ENCODE measurements at places on chromosomes 2 and 18.

DNA sequence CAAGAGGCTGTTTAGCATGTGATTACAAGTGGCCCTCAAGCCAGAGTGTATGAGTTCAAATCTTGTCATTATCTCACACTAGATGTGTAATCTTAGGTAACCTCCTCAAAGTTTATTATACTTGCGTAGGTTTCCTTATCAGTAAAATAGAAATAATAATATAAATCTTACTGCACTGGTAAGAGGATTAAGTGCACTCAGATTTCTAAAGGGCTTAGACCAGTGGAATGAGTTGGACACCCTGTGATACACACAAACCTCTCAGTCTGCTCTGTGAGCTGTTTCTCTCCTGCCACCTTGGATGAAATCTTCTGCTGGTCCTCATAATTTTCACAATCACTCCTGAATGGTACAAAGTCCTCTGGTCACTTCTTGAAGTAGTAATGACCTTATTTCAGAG, 145.4 kb upstream of the ZNF516 start:
- no peak for DNase-seq

- DNase-seq: peak; percentile 45
Observed at GRCh38 chr2:174176898-174177297, 71.4 kb downstream of the OLA1 start.

DNA sequence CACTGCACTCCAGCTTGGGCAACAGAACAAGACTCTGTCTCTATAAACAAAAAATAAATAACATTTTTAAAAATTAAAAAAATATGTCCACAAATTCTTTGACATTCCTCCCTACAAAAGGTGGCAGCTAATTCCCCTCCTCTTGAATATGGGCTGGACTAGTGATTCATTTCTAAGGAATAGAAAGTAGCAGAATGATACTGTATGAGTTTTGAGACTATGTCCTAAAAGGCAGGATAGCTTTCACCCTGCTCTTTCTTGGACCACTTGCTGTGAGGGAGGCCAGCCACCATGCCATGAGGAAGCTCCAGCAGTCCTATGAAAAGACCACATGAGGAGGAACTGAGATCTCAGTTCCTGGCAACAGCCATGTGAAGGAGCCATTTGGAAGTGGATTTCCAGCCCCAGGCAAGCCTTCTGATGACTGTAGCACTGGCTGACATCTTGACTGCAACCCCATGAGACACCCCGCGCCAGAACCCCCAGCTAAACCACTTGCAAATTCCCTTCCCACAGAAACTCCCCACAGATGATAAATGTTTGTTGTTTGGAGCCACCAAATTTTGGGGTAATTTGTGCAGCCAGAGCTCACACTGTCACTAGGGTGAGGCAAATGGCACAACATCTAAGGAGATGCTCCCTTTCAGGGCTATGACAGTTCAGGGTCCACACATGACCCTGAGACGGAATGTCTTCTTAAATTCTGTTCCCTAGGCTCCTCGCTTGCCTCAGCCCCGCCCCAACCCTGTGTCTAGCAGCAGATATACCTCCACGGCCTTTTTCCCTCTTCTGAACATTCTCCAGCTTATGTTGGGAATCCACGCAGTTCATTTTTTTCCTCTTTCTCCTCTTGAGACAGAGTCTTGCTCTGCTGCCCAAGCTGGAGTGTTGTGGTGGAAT, 17.1 kb upstream of the ATOH8 start:
- DNase-seq: no peak

DNA sequence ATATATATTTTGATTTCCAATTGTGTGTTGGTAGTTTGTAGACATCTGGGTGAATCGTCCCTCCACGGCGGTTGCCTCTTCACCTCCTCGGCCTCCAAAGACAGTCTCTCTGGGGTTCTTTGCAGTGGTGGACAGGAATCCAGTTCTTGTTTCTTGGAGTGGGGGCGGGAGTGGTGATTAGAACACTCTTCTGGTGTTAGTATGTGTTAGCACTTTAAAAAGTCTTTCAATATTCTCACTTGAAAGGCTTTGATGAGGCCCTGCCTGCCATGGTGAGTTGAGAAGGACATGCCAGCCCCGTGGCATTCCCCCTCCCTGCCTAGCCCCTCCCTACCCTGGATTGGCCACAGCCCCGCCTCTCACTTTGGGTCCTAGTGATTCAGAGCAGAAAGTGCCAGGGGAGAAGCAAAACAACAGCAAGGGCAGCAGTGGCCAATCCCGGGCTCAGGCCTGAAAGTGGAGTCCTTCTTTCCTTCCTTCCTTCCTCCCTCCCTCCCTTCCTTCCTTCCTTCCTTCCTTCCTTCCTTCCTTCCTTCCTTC, 316.8 kb upstream of the HS6ST1 start:
- DNase-seq: no peak

- DNase-seq: peak; percentile 15
Observed at GRCh38 chr2:54895730-54896129, 154.5 kb downstream of the RTN4 start.

- DNase-seq: no peak
Observed at GRCh38 chr2:79181617-79182016, 22.1 kb upstream of the REG3A start.

- no peak for DNase-seq
Observed at GRCh38 chr2:26575836-26576564, 65.2 kb downstream of the CIB4 start.

GRCh38 chr2:157792335-157793052, 83.6 kb downstream of the ACVR1 start:
- DNase-seq: no peak

DNA sequence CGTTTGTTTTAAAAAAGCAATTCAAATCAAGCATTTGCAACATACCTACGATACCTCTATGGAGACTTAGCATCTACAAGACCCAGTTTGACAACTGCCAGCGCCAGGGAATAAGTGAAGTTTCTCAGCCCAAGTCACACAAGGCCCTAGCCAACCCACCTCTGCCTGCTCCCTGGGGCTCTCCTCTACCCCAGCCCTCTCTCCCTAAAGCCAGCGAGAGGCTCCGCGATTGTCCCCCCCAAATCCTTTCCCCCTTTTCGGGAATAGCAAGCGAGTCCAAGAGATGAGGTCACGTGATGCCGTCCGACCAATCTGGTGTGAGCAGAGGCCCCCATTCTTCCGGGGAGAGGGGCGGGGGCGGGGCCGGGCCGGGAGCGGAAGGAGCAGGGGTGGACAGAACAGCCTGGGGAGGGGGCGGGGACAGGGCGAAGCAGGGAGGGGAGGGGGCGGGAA, 102.2 kb upstream of the RAB6C start:
- peak; percentile 59 for DNase-seq
